ENCODE measurements at places on chromosomes 4 and X. TPM values are rescaled to one million over a fixed set of nuclear protein-coding genes. Genes with fewer than 3 reads are reported as not detected.
A peak's percentile ranks its signal among the peaks of the same experiment; 100 is the strongest.

DNA sequence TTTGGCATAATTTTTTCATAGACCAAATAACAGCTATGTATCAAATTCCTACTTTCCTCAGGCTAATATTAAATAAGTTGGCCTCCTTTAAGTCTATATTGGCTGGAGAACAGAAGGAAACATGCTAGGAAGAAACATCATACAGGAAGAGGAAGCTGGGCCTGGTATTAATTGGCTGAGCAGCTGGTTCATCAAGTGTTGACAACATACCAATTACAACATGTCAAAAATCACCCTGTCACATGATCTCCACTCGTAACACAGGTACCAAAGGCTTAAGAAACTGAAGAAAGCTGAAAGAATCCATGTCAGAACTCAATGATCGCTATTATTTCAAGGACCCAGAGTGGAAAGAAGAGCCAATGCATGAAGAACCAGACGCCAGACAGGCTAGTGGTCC, 10.5 kb downstream of the WDFY3 start:
- no peak for DNase-seq

DNA sequence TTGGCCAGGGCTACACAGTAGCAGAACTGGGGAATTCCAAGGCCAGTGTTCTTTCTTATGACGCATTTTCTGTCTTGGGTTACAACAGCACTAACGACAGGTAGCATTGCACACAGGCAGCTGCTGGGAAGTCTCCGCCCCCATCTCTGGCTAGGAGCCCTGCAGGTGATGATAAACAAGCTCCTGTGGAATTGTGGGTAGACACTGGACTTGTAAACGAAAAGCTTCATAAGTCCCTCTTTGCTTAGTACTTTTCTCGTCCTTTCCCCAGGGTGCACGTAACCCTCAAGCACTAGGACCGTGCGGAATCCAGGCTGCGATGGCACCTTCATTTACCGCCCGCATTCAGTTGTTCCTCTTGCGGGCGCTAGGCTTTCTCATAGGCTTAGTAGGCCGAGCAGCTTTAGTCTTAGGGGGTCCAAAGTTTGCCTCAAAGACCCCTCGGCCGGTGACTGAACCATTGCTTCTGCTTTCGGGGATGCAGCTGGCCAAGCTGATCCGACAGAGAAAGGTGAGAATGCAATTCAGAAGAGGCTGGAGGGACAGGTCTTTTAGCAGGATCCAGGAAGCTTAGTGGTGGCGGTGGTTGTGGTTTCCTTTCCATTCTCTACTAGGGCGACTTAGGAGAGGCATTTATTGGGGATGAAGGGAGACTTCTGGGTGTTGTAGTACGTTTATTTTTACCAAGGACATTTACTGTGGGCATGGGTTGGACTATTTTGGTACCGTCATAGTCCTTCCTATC, at the start of gene FAAH2:
TSS of gene FAAH2 (plus strand) at position 200 of the 745 bp plus-strand sequence. CDS start at position 320, 120 bp downstream.
- no peak for DNase-seq

DNA sequence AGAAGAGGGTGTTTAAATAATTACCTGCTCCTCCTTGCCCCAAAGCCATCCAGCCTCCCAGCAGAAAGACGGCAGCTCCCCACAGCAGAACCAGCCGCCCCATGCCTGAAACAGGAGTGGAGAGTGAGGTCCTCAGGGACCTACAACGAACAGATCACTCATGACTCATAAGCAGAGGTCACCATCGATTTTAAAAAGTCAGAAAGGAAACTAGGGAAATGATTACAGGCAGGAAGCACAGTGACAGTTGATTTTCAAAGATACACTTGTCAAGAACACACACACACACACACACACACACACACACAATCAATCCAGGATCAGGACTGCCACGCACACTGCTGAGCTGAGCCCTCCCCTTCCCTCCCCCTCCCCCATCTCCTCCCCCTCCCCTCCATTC, at the start of gene CRLF2:
TSS of gene CRLF2 (minus strand) at position 118 of the 400 bp plus-strand sequence. CDS start at position 103, 15 bp downstream.
- DNase-seq: peak; percentile 9

- DNase-seq: no peak
Observed at GRCh38 chr4:150816491-150816890, 198.6 kb downstream of the LRBA start.

DNA sequence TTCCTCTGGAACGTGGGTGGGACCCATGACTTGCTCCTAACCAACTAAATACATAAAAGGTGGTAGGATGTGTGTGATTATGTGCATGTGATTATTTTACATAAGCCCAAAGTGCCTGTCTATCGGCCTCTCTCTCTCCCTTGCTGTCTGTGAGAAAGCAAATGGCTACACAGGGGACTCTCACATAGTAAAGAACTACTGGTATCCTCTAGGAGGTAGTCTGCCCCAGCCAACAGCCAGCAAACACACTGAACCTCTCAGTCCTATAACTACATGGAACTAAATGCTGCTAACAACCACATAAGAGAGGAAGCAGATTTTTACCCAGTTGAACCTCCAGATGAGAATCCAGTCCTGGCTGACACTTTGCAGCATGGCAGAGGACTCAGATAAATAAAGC, 1249.4 kb downstream of the ADGRL3 start:
- DNase-seq: no peak

GRCh38 chr4:96164814-96165351, 325.0 kb downstream of the PDHA2 start:
- peak; percentile 0 for DNase-seq

DNA sequence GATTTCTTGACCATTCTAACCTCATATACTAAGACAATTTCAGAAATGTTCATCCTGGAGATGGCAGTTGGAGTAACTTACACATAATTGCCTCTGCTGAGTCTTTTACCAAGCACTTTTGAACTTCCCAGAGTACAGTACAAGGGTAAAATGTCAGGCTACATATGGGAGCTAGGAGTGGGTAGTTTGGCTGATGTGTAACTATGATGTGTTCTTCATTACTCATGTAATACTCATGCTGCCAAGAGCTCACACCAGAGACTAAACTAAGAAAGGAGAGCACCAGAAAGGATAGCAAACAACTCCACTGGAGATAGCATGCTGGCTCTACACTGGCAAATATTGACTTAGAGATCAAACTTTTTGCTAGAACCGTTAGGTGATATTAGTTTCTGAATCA, 194.0 kb downstream of the PDGFRA start:
- peak; percentile 90 for DNase-seq

GRCh38 chr4:1290165-1290977, 680 bp downstream of the MAEA start:
- peak; percentile 68 for DNase-seq

DNA sequence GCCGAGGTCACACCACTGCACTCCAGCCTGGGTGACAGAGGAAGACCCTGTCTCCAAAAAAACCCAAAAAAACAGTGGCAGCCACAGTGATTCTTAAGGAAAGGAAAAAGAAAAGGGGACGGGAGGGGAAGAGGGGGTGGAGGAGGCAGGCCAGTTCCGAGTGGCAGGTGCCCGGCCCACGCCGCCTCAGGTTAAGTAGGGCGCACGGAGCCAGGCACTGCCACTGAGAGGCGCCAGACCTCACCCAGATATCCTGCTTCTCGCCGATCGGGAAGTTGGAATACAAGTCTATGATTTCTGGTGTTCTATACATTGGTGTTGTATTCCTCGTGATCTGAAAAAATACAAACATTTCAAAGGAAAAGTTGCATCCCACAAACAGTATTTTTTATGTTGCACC, 35.9 kb downstream of the GAK start:
- DNase-seq: no peak

- DNase-seq: no peak
Observed at GRCh38 chrX:2513121-2513664, 12.4 kb upstream of the DHRSX start.

GRCh38 chr4:47002580-47002979, 9.2 kb upstream of the GABRA4 start:
- peak; percentile 22 for DNase-seq

- peak; percentile 57 for DNase-seq
Observed at GRCh38 chr4:141684785-141685184, 48.4 kb downstream of the IL15 start.

CYBB gene
- polyA plus RNA-seq: not detected

RWDD4 gene
- polyA plus RNA-seq: 40.8 TPM

HELT gene
- polyA plus RNA-seq: not detected

HSD17B13 gene
- not detected for polyA plus RNA-seq

ARL9 gene
- polyA plus RNA-seq: 0.29 TPM

ALPK1 gene
- 7.3 TPM for polyA plus RNA-seq
